ENCODE measurements at places on chromosomes 4 and X.

- DNase-seq, result no peak
Observed at GRCh38 chr4:122635205-122635604, 14.3 kb upstream of the IL21 start.

- no peak for DNase-seq
Observed at GRCh38 chr4:57443308-57443707, 333.1 kb upstream of the IGFBP7 start.

DNA sequence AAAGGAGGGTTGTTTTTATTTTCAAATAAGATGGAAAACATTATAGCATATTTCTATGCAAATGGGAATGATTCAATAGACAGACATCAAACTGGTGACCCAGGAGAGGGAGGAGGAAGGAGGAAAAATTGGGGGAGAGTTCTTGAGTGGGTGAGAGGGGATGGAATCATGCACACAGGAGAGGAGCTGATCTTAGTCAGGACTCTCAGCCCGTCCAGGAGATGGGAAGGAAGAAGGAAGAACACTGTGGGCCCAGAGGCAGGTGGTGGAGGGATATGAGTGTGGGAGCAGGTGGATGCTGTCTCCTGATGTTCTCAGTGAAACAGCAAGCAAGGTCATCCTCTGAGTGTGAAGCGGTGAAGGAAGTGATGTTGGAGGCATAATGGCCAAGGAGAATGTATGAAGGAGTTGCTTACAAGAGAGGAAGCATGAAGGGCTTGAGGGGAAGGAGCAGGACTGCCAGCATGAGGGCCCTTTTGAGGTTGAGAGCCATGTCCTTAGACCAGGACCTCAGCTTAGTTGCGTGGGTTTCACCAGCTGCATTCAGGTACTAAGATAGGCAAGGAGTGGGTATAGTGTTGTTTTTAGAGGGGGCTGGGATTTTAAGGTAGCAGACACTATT lies 161.7 kb upstream of the NAP1L5 start:
- DNase-seq, result no peak

DNA sequence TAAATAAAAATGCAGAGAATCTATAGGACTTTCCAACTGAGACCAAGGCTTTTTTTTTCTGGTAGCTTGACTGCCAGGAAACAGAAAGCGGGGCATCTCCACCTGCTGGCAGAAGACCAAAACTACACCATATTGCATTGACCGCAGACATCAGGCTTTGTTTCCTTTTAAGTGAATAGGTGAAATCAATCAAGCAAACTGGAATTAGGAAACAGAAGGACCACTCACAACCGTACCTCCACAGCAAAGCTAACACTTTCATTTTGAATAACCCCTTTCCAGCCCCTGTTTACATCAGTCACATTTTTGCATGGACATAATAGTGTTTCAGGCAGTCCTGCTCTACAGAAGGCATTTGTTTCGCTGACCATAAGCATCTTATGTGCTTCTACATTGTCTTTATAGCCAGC lies 218.2 kb downstream of the IDS start:
- DNase-seq, result peak; percentile 72

GRCh38 chr4:89781321-89781720 lies 55.6 kb downstream of the SNCA start:
- DNase-seq, result no peak

DNA sequence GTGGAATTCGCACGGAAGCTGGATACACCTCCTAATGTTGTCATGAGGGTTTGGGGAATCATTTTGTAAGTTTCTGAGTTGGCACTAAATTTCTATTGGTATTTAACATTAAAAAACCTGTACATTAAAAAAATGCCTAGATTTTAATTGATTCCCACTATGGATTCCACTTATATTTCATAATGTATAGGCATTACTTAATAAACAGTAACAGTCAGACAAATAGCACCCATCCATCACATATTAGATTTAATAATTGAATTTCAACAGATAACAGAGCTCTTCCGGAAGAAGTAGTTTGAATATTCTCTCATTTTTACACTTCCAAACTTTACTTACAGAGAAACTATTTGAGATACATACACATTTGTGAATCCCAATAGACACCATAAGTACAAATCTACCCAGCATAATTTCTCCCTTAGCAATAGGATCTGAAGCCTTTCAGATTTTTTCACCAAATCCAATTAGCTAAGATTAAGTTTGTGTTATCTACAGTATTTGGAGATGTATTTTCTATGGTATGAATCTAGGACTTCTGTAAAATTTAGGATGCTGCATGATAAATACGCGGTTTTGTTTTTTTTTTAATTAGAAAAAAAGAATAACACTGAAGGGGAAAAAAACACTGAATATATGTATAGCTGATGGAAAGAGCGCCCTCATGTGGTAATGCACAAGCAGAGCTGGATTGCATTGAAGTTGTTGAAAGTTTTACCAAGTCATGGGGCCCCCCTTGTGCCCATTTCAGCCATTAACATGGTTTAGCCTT lies 12.2 kb upstream of the ODAM start:
- peak; percentile 39 for DNase-seq

DNA sequence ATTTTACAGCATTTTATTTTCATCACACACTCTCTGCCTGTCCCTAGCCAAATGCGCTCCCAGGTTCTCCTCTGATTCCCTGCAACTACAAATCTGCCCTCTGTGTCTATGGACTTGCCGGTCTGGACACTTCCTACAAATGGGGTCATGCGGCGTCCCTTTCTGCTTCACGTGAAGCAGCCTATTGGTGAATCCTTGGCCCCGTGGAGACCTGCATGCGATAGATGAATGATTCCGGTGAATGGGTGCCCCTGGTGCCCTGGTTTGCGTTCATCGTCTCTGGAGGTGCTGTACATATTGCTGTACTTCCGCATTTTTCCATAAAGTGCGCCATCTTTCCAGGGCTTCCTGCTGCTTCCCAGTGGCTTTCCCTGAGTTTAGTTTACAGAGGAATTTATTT lies 27.5 kb upstream of the CLCN4 start:
- DNase-seq, result no peak

- DNase-seq, result no peak
Observed at GRCh38 chr4:27040356-27040755, 179.7 kb downstream of the STIM2 start.

DNA sequence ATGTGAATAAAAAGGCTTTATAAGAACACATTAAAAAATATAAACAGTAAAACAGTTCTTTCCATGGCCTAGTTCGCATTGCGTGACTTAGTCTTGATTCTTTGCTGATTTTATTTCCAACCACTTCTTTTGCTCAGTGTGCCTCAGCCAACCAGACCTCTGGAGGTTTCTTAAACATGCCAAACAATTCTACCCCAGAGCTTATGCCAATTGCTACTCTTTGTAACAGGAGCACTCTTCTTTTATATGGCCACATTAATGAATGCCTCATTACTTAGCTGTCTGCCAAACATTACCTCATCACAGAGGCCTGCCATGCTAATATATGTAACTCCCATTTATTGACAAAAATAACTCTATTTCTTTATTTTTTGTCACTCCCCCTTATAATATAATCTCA lies 202.3 kb downstream of the NDST4 start:
- DNase-seq, result no peak

DNA sequence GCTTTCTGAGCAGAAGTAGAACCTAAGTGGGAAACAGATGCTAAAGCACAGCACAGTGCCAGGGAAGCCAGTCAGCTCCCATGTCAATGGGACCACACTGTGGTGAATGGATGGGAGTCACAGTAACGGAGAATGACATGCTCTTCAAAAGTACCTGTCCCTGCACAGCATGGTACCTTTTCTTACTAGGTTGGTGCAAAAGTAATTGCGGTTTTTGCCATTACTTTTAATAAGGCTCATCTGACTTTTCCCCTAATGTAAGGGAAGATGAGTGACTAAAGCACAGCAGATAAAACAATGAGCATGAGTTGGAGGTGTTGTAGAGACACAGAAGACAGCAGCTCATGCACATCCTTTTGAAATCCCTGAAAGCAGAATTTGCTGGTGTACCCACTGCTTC lies 62.3 kb downstream of the CCNG2 start:
- no peak for DNase-seq

GRCh38 chr4:6357476-6357875 lies 87.8 kb downstream of the WFS1 start:
- DNase-seq, result no peak

DNA sequence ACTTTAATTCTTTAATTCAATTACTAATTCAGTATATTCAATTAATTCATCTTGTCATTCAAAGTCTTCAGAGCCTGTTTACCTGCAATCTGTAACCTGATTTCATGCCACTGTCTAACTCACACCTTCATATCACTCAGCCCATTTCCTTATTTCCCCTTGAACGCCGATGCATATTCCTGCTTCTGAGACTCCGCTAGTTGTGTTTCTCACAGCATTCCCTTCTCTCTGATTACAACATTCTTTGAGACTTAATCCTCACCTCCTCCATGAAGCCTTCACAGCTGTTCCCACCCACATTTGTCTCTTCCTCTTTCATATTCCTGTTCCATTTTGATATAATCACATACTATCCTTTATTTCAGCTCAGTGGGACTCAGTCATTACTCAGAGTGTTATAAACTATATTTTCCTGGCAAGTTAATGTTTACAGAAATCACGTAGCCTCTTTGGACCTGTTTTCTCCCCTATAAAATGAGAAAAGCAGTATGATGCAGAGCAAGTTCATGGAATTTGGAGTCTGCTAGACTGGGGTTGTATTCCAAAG lies 69.0 kb downstream of the MAP9 start:
- no peak for DNase-seq

DNA sequence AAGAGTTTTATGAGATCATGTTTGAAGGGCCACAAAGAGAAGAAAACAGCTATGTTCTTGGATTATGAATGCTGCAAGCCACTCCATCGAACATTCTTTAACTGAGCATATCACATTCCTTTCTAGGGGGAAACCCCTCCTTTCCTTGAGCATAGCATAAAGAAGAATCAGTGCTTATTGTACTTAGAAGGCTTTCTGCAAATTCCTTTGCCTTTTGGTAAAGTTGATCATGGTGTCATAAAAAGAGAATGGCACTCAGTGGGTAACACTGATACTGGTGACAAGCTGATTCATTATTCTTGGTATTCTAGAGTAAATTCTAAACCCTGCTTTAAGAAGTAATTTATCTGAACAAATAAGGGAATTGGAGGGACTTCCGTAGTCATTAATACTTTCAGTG lies 88.5 kb upstream of the GPR34 start:
- no peak for DNase-seq

DNA sequence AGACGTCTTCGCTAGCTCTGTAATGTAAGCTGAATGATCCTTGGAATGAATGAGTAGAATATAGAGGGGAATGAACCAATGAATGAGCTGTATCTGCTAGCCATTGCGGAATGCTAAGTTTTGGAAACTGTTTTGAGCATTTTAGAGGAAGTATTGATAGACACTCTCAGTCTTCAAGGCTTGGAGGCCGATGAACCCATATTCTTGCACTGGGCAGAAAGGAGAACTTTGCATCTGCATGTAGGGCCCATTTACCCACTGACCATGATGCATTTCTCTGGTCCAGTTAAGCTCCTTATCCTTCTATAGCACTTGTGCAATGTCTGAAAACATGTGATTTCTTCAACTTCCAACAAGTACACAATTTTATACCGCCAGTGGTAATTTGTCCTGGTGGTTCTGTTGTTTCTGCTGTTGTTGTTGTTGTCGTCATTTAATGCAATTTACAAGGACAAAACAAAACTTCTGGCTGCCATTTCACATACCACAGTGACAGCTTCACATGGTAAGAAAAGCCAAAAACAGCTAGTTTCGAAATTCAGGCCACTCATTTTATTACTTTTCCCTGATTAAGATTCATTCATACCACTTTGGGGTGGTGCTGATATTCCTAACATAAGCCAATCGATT lies 85.0 kb upstream of the MTM1 start:
- no peak for DNase-seq

- DNase-seq, result no peak
Observed at GRCh38 chr4:14910411-14910810, 91.9 kb upstream of the CPEB2 start.

Measured in KBM-7 (cell line).